Trophoblast cell (in vitro differentiated cells and primary cell): ENCODE measurements at places on chromosomes 4 and X.

DNA sequence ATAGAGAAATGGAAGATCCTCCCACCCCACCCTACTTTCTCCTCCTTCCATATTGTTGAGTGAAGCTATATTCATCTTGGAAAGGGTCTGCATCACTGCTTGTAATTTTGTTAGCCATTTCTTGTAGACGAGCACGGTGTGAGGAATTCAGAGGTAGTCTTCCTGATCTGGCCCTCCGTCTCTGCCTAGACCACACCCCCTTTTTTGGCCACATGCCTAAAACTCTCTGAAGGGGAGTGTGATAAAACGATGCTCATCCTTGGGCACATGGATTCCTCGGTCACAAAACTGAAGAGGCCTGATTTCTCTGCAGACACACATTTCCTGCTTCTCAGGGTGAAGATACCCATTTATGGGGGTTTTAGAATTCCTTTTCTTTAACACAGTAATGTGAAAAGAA is 182.8 kb downstream of the LARP7 start:
- DNase-seq = no peak

GRCh38 chr4:173990126-173990868 is 293.2 kb downstream of the FBXO8 start:
- peak; percentile 56 for DNase-seq

DNA sequence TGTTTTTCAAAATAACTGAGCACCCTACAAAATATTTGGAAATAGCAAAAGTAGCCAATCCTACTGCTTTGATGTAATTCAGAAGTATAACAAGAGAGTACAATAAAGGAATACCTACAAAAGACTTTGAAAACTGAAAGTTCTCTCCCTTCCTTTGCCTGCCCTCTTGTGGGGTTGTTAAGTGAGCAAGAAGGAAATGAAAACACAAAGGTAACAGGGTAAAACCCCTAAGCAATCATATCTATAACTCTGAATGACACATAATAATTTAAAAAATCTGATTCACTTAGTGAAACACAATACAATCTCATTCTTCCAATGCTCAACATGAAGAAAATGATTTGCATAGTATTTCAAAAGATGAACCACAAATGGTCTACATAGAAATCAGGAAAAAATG is 98.2 kb downstream of the FRYL start:
- peak; percentile 18 for DNase-seq

- DNase-seq = no peak
Observed at GRCh38 chr4:140748171-140748570, 8.0 kb downstream of the TBC1D9 start.

- no peak for DNase-seq
Observed at GRCh38 chr4:107017443-107018343, 18.4 kb downstream of the DKK2 start.

DNA sequence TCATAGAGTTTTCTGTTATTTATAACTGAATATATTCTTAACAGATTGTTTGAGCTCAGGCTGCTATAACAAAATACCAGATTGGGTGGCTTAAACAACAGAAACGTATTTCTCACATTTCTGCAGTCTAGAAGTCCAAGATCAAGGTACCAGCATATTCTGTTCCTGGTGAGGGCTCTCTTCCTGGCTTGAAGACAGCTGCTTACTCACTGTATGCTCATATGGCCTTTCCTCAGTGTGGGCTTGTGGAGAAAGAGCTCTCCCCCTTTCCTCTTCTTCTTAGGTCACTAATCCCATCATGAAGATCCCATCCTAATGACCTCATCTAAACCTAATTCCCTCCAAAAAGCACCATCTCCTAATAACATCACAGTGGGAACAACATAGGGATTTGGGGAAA is 117.8 kb downstream of the RASGEF1B start:
- peak; percentile 69 for DNase-seq

GRCh38 chr4:68021185-68021584 is 57.9 kb upstream of the TMPRSS11A start:
- no peak for DNase-seq

DNA sequence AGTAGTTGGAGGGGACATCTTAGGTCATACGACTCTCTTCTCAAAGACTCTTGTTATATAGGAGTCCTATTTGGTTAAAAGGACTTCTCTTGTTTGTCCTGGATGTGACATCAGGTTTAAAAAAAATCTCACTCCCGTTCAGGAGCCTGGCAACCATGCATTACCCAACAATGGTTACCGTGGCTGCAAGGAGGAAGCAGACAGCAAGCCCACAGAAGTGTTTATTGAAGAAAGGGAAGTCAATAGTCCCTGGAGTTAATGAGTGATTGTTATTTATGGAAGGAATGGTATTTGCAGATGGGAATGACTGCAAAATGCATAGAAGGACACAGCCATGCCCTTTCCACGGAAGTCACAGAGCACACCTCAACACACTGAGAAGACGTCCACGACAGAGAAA is 75.9 kb upstream of the ENPP6 start:
- DNase-seq = no peak

- no peak for DNase-seq
Observed at GRCh38 chrX:16588266-16588665, 61.7 kb upstream of the S100G start.

DNA sequence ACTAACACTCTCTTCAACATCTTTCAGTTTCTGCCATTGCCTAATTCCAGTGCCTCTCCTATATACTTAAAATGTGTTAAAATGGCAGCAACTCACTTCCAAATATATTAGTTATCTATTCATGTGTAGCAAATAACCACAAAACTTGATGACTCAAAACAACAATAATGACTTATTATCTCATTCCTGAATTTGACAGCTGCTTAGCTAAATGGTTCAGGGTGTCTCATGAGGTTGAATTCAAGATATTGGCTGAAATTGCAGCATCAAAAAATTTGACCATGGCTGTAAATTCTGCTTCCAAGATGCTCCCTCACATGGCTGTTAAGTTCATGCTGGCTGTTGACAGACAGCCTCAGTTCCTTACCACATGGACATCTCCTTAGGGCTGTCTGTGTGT is 25.3 kb downstream of the PITX2 start:
- no peak for DNase-seq

- DNase-seq = no peak
Observed at GRCh38 chr4:120144041-120144440, 77.4 kb upstream of the MAD2L1 start.

- peak; percentile 65 for DNase-seq
Observed at GRCh38 chr4:122666527-122667245, 45.8 kb upstream of the IL21 start.

GRCh38 chr4:30860978-30861377 is 140.8 kb downstream of the PCDH7 start:
- DNase-seq = no peak

DNA sequence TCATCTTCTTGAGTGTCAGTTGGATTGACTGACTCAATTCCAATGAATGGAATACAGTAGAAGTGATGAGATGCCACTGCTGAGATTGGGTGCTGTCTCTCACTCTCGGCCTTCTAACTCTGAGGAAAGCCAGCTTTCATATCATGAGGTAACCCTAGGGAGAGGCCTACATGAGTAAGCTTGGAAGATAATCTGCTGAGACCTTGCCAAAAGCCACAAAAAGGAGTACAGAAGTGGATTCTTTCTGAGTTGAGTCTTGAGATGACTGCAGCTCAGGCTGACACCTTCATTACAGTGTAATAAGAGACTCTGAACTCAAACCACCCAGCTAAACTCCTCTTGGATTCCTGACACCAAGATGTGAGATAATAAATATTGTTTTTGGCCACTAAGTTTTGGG is 537.4 kb upstream of the MAGEB18 start:
- no peak for DNase-seq

DNA sequence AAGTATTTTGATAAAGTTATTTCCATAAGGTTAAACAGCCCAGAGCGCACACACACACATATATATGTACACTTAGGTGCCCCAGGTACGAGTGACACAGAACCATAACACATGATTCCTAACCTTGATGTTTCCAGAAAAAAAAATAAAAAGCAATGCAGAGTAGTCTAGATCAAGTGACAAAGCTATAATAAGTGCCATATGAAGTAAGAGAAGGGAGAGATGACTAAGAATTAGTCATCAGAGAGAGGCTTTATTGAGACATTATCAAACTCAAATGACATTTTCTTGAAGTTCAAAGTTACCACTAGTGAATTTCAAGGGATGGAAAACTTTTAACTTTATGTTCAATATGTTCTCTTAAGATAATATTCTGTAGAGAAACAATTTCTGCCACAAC is 215.0 kb downstream of the HTR2C start:
- no peak for DNase-seq

GRCh38 chr4:1488357-1488756 is 82.1 kb upstream of the NKX1-1 start:
- no peak for DNase-seq

DNA sequence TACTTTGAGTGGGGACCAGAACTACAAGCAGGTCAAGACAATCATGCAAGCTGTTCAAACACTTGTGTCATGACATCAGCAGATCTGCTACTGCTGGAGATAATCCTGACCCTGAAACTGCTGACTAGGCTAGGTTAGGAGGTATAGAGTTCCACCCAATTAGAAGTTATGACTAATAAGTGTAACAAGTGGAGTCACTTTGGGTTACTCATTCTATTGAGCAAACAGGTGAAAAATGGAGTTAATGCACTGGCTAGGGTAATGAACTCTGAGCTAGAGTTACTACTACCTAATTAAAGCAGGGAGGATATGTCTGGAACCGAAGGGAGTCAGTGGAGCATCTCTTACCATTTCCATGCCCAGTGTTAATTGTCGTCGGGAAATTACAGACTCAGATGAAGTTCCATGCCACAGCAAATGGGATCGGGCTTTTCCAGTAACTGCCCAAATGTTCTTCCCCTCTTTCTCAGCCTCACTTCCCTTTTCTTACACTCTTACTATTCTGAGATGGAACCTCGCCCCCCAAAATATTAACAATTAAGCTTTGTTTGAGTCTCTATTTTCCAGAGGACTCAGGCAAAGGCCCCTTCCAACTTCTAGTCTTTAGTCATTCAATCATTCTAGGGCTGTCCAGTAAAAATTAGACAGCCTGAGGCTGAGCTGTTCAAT is 19.8 kb upstream of the MANBA start:
- DNase-seq = peak; percentile 44

- no peak for DNase-seq
Observed at GRCh38 chrX:12970691-12971202, 4.2 kb upstream of the TMSB4X start.

- no peak for DNase-seq
Observed at GRCh38 chrX:135520022-135520552, 373 bp upstream of the INTS6L start.

DNA sequence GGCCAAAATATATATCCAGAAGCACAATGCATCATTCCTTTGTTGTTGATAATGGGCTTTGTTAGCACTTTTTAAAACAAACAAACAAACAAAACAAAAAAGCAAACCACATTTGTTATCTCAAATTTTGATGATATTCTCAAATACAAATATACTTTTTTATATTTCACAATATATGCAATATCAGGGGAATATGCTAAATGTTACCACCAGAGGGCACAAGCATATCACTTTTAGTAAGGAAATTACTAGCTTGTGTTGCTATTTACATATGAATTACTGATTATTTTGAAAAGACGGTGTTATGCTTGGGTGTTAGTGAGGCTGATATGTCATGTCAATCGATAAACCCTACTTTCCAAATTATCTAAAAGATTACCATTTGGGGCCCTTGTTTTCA is 29.1 kb downstream of the RIPPLY1 start:
- no peak for DNase-seq

GRCh38 chrX:12080265-12080664 is 58.0 kb upstream of the FRMPD4 start:
- DNase-seq = peak; percentile 58

GRCh38 chr4:122749704-122750454 is 17.4 kb downstream of the BBS12 start:
- DNase-seq = no peak

- DNase-seq = no peak
Observed at GRCh38 chr4:178081176-178081575, 638.9 kb upstream of the AGA start.

GRCh38 chr4:183408796-183409195 is 35.6 kb upstream of the CDKN2AIP start:
- no peak for DNase-seq
